ENCODE measurements at places on chromosomes 11 and 22. TPM values are rescaled to one million over a fixed set of nuclear protein-coding genes. Genes with fewer than 3 reads are reported as not detected.

MUC5AC gene
- not detected for total RNA-seq

HSPA8 gene
- 3,245 TPM for total RNA-seq

GAL3ST1 gene
- not detected for total RNA-seq

HSPB2 gene
- not detected for total RNA-seq

TMEM126A gene
- 49.1 TPM for total RNA-seq

APOBEC3C gene
- 7.8 TPM for total RNA-seq

PRR5 gene
- total RNA-seq, result 8.8 TPM

TRIM51 gene
- total RNA-seq, result not detected

PRR33 gene
- not detected for total RNA-seq

UPK3A gene
- total RNA-seq, result not detected

UFD1 gene
- 118 TPM for total RNA-seq

YPEL4 gene
- 0.29 TPM for total RNA-seq

ME3 gene
- total RNA-seq, result 58.2 TPM

GANAB gene
- 223 TPM for total RNA-seq

TBX10 gene
- not detected for total RNA-seq

UCP3 gene
- total RNA-seq, result 0.33 TPM

AMPD3 gene
- total RNA-seq, result 2.1 TPM

RIMBP3C gene
- total RNA-seq, result 0.19 TPM

APOA4 gene
- total RNA-seq, result not detected

PKNOX2 gene
- 0.10 TPM for total RNA-seq

PRMT3 gene
- 18.3 TPM for total RNA-seq

IL18BP gene
- 9.1 TPM for total RNA-seq

SWAP70 gene
- 195 TPM for total RNA-seq

TTC36 gene
- total RNA-seq, result 0.19 TPM

DUSP18 gene
- total RNA-seq, result 19.3 TPM

KCNK4 gene
- not detected for total RNA-seq

ABTB2 gene
- total RNA-seq, result 0.76 TPM

ARHGAP20 gene
- total RNA-seq, result 2.7 TPM

C11orf97 gene
- total RNA-seq, result not detected

OR52E8 gene
- total RNA-seq, result not detected

MUC2 gene
- not detected for total RNA-seq

SNX19 gene
- 69.4 TPM for total RNA-seq

SPDYC gene
- not detected for total RNA-seq

FGF4 gene
- not detected for total RNA-seq

MMP13 gene
- not detected for total RNA-seq

WNT7B gene
- total RNA-seq, result not detected
